ENCODE measurements at places on chromosomes 11 and 22.

- no peak for DNase-seq
Observed at GRCh38 chr22:19791243-19791642, 30.7 kb downstream of the TBX1 start.

- DNase-seq, result no peak
Observed at GRCh38 chr11:92050305-92050704, 174.3 kb upstream of the FAT3 start.

DNA sequence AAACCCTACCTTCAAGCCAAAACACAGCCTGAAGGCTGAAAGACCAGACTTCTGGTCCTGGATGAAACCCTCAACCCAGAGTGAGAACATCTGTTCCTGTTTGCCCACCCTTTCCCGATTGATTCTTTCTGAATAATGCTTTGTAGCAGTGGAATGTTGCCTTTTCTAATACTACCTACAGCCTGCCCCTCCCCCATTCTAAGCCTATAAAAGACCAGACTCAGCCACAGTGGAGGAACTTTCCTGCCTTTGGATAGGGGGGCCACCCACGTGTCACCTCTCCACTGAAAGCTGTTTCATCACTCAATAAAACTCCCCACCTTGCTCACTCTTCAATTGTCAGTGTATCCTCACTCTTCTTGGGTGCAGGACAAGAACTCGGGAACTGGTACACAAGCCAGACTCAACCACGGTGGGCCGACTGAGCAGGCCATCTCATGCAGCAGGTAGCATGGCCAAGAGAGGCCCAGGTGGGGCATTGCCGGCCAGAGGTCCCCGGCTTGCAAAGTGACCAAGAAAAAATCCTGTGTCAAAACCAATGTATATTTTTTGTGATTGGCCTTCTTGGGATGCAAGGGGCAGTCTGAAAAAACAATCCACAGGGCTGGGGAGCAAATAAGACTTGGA, 6.6 kb upstream of the APOL6 start:
- no peak for DNase-seq

GRCh38 chr11:1815751-1816150, 19.0 kb upstream of the SYT8 start:
- DNase-seq, result no peak

GRCh38 chr22:47063606-47064005, 301.2 kb downstream of the TBC1D22A start:
- DNase-seq, result no peak

- DNase-seq, result no peak
Observed at GRCh38 chr11:72520815-72521214, 86.5 kb upstream of the CLPB start.

GRCh38 chr11:131052367-131052766, 136.1 kb upstream of the SNX19 start:
- no peak for DNase-seq
